Sciatic nerve (tissue), 2 donors: ENCODE measurements at places on chromosomes 3 and 15.

DNA sequence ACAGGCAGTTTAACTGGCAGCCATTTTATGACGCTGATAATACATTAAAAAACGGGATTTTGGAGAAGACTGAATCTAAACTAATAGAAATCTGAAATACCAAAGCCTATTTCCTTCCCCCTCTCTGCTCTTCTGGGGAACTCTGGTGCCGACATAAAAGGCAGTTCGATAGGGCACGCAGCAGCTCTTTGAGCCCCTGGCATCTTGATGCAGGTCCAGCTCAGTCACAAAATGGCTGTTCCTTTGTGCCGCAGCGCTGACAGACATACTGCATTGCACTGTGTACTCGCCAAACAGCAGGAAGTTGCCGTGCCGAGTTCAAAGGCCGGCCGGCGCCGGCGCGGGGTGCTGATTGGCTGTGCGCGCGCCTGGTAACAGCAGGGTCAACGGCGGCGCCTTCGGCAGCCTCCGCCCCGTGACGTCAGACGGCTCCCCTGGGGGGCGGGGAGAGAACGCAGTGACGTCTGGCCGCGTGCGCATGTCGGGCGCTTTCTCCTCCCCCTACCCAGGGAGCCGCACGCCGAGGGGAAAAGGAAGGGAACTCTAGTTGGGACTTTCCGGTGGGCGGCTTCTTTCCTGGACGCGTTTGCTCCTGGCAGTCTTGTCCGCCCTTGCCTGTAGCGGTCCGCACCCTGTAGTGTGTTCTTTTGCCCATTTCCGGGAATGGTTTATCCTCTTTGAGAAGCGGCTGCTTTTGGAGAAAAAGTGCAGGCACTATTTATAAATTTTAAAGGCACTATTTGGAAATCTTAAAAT is 4.0 kb downstream of the CHD2 start:
- peak; percentile 99 for DNase-seq

GRCh38 chr3:143239031-143239430 is 119.5 kb downstream of the CHST2 start:
- no peak for DNase-seq

DNA sequence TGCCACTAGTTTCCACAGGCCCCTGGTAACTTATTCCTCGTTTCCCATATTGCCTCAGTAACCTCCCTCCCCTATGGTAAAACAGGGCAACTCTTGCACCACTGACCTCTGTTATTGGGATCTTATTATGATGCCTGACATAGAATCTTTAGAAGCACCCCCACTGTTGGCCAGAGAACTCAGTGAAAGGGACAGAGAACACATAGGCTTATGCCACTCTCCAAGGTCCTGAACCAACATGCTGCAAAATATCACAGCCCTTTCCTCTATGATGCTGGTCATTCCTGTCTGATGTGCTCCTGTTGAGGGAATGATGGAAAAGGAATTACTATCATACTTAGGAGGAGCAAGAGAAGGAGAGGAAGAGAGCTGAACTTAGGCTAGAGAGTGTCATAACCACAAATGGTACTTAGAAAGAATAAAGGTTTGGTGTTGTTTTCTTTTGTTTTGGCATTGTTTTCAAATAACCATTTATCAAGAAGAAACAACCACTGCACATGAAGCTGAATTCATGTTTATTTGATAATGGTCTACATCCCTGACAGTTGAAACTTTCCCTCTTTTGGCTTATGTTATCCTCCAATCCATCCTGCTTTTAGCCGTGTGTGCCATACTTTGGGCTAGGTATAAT is 330.2 kb downstream of the EPHB1 start:
- DNase-seq = no peak

DNA sequence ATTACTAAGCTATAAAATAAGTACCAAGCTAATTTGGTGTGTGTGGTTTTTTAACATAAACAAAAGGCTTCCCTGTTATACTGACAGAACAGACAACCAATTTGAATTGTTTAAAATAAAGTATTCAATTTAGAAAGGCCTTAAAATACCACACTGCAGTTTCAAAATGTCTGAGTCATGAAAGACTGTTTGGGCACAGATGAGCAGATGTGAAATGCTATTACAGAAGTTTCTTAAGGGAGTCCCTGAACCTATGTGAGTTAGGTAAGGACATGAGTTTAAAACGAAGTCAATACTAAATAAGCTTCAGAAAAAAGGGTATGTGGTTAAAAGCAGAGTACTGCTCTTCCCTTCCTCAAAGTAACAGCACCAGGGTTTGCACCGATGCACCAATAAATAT is 69.7 kb upstream of the SETMAR start:
- DNase-seq = no peak

GRCh38 chr15:47400603-47401002 is 316.7 kb upstream of the SEMA6D start:
- no peak for DNase-seq

- peak; percentile 79 for DNase-seq
Measured at GRCh38 chr15:60392986-60393790, 4.6 kb downstream of the ANXA2 start.

DNA sequence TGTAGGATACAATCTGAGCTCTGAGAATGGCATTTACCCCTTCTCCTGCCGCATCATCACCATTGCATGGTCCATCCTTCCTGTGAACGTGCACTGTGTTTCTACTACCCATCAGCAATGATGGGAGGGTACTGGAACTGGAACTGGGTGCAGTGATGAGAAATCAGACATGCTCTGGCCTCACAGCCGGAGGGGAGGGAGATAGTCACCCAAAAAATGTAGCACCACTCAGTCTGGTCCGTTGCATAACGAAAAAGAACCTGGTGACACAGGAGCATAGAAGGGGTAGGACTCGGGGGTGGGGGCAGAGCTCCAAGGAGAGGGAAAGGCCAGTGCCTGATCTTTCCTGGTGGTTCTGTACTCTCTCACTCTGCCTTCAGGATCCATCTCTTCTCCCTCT is 205.0 kb downstream of the RPLP1 start:
- DNase-seq = no peak

DNA sequence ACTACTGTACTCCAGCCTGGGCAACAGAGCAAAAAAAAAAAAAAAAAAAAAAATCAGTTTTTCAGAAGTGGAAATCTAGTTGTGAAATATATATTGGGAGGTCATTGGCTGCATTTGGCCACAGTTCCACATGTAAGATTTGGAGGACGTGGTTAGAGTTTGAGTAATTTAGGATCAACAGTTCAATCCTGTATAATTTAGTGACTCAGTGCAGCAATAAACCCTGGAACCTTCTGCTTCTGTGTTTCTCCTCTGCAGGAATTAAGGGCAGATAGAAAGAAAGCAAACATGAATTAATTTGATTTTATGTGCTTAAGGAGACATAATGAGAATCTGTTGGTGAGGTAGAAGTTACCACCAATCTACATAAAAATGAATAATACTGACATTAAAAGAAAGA is 347.0 kb downstream of the PTPRG start:
- no peak for DNase-seq
